Esophagus squamous epithelium (tissue), 5 donors: ENCODE measurements at places on chromosomes 13 and 19.
A peak's percentile ranks its signal among the peaks of the same experiment; 100 is the strongest.

- H3K27me3 ChIP-seq: no peaks in the 10 kb centered on the region
- no peaks in the 10 kb centered on the region for H3K4me1 ChIP-seq
- H3K4me3 ChIP-seq: no peak overlapping the region
- H3K27ac ChIP-seq: no peak overlapping the region
- no peaks in the 10 kb centered on the region for H3K36me3 ChIP-seq
- DNase-seq: no peak
These were observed 184.2 kb downstream of the LACC1 start for GRCh38 chr13:44063881-44064280.

GRCh38 chr13:113475280-113475679 is 15.2 kb downstream of the DCUN1D2 start:
- no peaks in the 10 kb centered on the region for H3K36me3 ChIP-seq
- no peak overlapping the region for H3K27ac ChIP-seq
- no peak for DNase-seq
- no peak overlapping the region for H3K4me3 ChIP-seq
- H3K4me1 ChIP-seq: no peaks in the 10 kb centered on the region

GRCh38 chr13:45078003-45078402 is 42.3 kb upstream of the GTF2F2 start:
- no peak overlapping the region for H3K4me3 ChIP-seq
- H3K27me3 ChIP-seq: no peaks in the 10 kb centered on the region
- H3K36me3 ChIP-seq: no peaks in the 10 kb centered on the region

GRCh38 chr19:36046443-36047050 is 7.5 kb downstream of the THAP8 start:
- no peaks in the 10 kb centered on the region for H3K27me3 ChIP-seq
- H3K4me1 ChIP-seq: no peaks in the 10 kb centered on the region
- H3K4me3 ChIP-seq: no peak overlapping the region
- H3K36me3 ChIP-seq: no peaks in the 10 kb centered on the region
- no peak for DNase-seq

GRCh38 chr13:110319774-110320509 is 12.9 kb downstream of the COL4A2 start:
- no peak overlapping the region for H3K4me3 ChIP-seq
- H3K27me3 ChIP-seq: no peaks in the 10 kb centered on the region
- DNase-seq: no peak
- peaks cover 18% of the 10 kb centered on the region for H3K4me1 ChIP-seq
- H3K27ac ChIP-seq: peak overlapping the region; percentile 78
- no peaks in the 10 kb centered on the region for H3K36me3 ChIP-seq

- peaks cover 35% of the 10 kb centered on the region for H3K36me3 ChIP-seq
- DNase-seq: no peak
- no peak overlapping the region for H3K27ac ChIP-seq
- peaks cover 23% of the 10 kb centered on the region for H3K4me1 ChIP-seq
These were observed 4.7 kb downstream of the CDC34 start for GRCh38 chr19:536031-536880.

- no peak overlapping the region for H3K27ac ChIP-seq
- H3K36me3 ChIP-seq: no peaks in the 10 kb centered on the region
- H3K27me3 ChIP-seq: no peaks in the 10 kb centered on the region
- no peak for DNase-seq
- H3K4me1 ChIP-seq: no peaks in the 10 kb centered on the region
These were observed 58.6 kb upstream of the POSTN start for GRCh38 chr13:37657134-37657533.

GRCh38 chr19:31701146-31701545 is 351.9 kb upstream of the TSHZ3 start:
- no peaks in the 10 kb centered on the region for H3K4me1 ChIP-seq
- no peak overlapping the region for H3K4me3 ChIP-seq
- no peak overlapping the region for H3K27ac ChIP-seq
- no peak for DNase-seq

- no peak overlapping the region for H3K4me3 ChIP-seq
- H3K36me3 ChIP-seq: no peaks in the 10 kb centered on the region
- no peaks in the 10 kb centered on the region for H3K4me1 ChIP-seq
- no peak for DNase-seq
- no peaks in the 10 kb centered on the region for H3K27me3 ChIP-seq
- H3K27ac ChIP-seq: no peak overlapping the region
These were observed 237.7 kb downstream of the MZT1 start for GRCh38 chr13:72489751-72490150.

DNA sequence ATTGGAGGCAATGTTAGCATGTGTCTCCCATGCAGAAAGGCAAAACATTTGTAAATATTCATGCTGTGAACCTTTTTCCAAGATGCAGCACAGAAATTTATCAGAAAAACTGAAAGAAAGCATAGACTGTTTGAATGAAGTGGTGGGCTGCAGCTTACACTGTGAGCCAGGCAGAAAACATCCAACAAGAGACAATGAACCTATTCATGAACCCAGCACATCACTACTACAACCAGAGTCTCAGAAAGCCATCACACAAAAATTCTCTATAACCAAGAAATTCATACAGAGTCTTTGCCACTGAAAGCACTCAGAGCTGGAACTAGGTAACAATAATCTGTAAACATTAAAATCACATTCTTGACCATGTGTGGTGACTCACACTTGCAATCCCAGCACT is 448.9 kb downstream of the UQCRFS1 start:
- no peak overlapping the region for H3K27ac ChIP-seq
- H3K27me3 ChIP-seq: no peaks in the 10 kb centered on the region
- no peak overlapping the region for H3K4me3 ChIP-seq
- H3K4me1 ChIP-seq: no peaks in the 10 kb centered on the region
- no peak for DNase-seq

GRCh38 chr13:114065141-114065925 is 67.1 kb downstream of the RASA3 start:
- H3K4me3 ChIP-seq: peak overlapping the region; percentile 29
- H3K27me3 ChIP-seq: peaks cover 6% of the 10 kb centered on the region
- DNase-seq: peak; percentile 59

DNA sequence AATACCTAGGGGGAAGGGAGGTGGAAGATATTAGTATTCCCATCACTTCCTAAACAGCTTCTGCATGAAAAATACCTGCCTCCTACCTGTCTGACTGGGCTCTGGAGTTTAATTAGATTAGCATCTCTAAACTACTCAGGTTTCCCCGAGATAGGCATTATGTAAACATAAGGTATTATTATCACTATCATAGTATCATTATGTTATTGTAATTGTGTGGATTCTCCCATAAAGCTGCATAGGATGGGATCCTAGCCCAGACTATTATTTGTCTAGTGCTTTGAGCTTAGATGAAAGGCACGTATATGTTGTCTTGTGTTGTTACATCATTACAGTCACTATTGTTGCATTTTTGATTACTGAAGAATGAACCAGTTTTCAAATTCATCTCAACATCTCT is 115.2 kb upstream of the SOX21 start:
- peaks cover 3% of the 10 kb centered on the region for H3K4me1 ChIP-seq
- H3K36me3 ChIP-seq: no peaks in the 10 kb centered on the region
- H3K27me3 ChIP-seq: no peaks in the 10 kb centered on the region
- no peak for DNase-seq

DNA sequence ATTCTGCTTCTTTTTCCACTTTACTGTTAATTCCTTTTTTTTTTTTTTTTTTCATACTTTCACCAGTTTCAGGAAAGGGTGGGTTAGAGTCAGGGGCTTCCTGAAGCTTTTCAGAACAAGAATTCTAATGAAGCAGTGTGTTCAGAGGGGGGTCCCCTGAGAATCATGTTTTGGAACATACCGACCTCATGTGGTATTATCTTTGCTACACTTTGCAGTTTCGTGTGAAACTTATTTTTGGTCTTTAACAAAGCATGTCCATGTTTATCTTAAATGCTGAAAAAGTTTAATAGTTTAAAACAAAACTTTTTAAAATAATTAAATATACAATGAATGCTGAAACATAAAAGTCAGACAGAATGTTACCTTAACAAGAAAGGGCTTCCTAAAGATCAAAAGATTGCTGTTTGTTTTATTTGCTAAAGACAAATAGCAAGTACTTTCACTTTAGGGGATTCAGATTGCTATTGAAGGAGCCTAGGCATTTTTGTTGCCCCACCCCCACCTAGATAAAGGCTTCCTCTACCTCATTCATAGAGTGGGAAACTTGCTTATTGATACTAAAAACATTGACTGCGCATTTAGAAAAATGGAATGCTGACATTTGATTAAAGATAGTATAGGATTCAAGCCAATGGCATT is 21.1 kb upstream of the POMP start:
- H3K36me3 ChIP-seq: no peaks in the 10 kb centered on the region

- peaks cover 23% of the 10 kb centered on the region for H3K36me3 ChIP-seq
- H3K4me1 ChIP-seq: peaks cover 14% of the 10 kb centered on the region
- H3K27ac ChIP-seq: peak overlapping the region; percentile 85
- no peak for DNase-seq
- no peaks in the 10 kb centered on the region for H3K27me3 ChIP-seq
These were observed 1.3 kb upstream of the PPAN start for GRCh38 chr19:10104665-10105508.

- H3K4me1 ChIP-seq: peaks cover 21% of the 10 kb centered on the region
- no peak overlapping the region for H3K4me3 ChIP-seq
- no peak overlapping the region for H3K27ac ChIP-seq
- no peak for DNase-seq
- H3K36me3 ChIP-seq: peaks cover 14% of the 10 kb centered on the region
These were observed 2.2 kb upstream of the CERS1 start for GRCh38 chr19:18898081-18898606.

- no peaks in the 10 kb centered on the region for H3K27me3 ChIP-seq
- H3K36me3 ChIP-seq: no peaks in the 10 kb centered on the region
- H3K27ac ChIP-seq: no peak overlapping the region
- H3K4me1 ChIP-seq: peaks cover 37% of the 10 kb centered on the region
These were observed 14.6 kb downstream of the PLD3 start for GRCh38 chr19:40363069-40363468.

- no peak for DNase-seq
- no peak overlapping the region for H3K4me3 ChIP-seq
- H3K4me1 ChIP-seq: peaks cover 10% of the 10 kb centered on the region
- no peak overlapping the region for H3K27ac ChIP-seq
These were observed 11.8 kb downstream of the DAPK3 start for GRCh38 chr19:3958836-3959765.

DNA sequence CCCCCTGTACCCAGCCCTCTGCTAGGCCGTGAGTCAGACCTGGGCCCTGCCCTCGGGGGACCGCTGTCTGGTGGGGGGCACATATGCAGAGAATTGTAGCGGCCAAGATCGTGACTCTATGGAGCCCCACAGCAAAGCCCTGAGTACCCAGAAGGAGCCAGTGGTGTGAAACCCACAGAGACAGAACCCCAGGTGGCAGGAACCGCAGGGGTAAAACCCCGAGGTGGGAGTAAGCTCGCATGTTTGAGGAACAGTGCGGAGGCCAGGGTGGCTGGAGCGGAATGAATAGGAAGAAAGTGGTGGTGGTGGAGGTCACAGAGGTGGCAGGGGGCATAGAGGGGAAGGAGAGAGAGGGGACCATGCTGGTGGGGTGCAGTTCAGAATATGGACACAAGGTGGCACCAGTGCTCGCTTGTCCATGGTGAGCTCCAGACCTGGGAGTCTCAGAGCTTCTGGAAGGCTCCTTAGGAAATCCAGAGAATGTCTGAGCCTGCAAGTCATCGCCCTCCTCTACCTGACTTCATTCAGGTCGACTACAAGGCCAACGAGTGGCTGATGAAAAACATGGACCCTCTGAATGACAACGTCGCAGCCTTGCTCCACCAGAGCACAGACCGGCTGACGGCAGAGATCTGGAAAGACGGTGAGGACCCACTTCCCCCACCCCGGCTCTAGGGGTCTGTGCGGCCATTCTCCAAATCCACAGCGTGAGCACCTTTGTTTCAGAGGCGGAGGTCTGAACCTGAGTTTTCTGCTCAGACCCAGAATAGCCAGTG is 48.9 kb downstream of the MYH14 start:
- H3K36me3 ChIP-seq: peaks cover 76% of the 10 kb centered on the region
- DNase-seq: no peak
- H3K4me1 ChIP-seq: no peaks in the 10 kb centered on the region

DNA sequence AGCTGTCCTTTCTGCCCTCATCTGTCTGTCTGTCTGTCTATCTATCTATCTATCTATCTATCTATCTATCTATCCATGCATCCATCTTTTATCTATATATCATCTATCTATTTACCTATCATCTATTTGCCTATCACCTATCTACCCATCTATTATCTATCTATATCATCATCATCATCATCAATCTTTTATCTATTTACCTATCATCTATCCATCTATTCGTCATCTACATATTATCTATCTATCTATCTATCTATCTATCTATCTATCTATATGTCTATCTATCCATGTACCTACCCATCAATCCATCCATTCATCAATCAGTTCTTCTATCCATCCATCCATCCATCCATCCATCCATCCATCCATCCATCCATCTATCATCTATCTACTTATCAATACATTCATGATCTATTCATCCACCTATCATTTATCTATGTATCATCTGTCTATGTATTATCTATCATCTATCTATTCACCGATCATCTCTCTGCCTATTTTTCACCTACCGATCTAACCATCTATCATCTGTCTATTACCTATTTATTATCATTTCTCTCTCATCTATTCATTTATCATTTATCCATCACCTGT is 49.2 kb upstream of the ADGRE1 start:
- peaks cover 5% of the 10 kb centered on the region for H3K36me3 ChIP-seq
- no peak overlapping the region for H3K4me3 ChIP-seq
- no peaks in the 10 kb centered on the region for H3K4me1 ChIP-seq
- DNase-seq: no peak
- H3K27ac ChIP-seq: no peak overlapping the region
- H3K27me3 ChIP-seq: no peaks in the 10 kb centered on the region
